Sigmoid colon (tissue), 7 donors: ENCODE measurements at places on chromosomes 1 and 21. TPM values are rescaled to one million over a fixed set of nuclear protein-coding genes. Genes with fewer than 3 reads are reported as not detected.

DNA sequence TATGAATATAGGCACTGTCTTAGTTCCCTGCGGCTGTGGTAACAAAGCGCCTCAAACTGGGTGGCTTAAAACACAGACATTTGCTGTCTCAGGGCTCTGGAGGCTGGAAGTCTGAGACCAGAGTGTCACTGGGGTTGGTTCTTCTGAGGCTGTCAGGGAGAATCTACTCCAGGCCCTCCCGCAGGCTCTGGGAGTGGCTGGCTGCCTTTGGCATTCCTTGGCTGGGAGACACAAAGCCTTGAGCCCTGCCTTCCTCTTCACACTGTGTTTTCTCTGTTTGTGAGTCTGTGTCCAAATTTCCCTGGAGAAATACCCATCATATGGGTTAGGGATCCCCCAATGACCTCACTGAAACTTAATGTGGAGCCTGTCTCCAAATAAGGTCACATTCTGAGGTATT is 38.5 kb downstream of the B3GALT5 start:
- H3K27ac ChIP-seq = no peak overlapping the region
- DNase-seq = no peak
- no peaks in the 10 kb centered on the region for H3K27me3 ChIP-seq

DNA sequence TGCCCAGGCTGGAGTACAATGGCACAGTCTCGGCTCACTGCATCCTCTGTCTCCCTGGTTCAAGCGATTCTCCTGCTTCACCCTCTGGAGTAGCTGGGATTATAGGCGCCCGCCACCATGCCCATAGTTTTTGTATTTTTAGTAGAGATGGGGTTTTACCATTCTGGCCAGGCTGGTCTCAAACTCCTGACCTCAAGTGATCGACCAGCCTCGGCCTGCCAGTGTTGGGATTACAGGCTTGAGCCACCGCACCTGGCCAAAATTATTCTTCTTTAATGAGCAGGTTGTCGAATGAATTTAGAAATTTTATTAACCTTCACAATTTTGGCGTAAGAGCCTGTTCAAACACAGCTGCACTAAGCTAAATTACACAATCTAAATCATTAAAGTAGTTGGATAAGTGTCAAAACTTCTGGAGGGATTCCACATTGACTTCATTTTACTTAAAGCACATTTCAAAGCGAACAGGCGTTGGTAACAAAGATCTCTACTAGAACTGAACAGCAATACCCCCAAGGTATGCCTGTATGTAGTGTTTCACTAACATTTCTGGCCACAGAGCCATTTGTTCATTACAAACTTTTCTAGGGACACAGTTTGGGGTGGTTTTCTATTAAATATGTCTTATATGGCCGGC is 5.2 kb upstream of the CTH start:
- no peaks in the 10 kb centered on the region for H3K27me3 ChIP-seq
- no peaks in the 10 kb centered on the region for H3K4me1 ChIP-seq
- no peak overlapping the region for H3K4me3 ChIP-seq
- no peak for DNase-seq

DNA sequence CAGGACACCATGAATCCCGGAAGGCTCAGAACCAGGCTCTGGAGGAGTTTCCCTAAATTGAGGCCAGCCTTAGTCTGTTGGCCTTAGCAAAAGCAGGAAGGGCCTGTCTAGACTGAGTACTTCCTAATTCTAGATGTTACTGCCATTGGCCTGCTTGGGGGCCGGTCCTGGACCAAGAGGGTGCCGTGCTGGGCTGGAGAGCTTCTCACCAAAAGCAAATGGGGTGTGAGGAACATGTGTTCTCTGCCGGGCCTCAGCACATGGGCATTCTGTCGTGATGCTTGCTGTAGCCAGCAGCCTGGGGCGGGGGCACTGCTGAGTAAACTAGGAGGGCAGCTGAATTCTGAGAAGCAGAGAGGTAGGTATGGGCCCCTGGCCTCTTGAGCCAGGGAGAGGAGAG is 35.7 kb upstream of the MAN1C1 start:
- no peaks in the 10 kb centered on the region for H3K27me3 ChIP-seq
- H3K27ac ChIP-seq = no peak overlapping the region
- no peak for DNase-seq

DNA sequence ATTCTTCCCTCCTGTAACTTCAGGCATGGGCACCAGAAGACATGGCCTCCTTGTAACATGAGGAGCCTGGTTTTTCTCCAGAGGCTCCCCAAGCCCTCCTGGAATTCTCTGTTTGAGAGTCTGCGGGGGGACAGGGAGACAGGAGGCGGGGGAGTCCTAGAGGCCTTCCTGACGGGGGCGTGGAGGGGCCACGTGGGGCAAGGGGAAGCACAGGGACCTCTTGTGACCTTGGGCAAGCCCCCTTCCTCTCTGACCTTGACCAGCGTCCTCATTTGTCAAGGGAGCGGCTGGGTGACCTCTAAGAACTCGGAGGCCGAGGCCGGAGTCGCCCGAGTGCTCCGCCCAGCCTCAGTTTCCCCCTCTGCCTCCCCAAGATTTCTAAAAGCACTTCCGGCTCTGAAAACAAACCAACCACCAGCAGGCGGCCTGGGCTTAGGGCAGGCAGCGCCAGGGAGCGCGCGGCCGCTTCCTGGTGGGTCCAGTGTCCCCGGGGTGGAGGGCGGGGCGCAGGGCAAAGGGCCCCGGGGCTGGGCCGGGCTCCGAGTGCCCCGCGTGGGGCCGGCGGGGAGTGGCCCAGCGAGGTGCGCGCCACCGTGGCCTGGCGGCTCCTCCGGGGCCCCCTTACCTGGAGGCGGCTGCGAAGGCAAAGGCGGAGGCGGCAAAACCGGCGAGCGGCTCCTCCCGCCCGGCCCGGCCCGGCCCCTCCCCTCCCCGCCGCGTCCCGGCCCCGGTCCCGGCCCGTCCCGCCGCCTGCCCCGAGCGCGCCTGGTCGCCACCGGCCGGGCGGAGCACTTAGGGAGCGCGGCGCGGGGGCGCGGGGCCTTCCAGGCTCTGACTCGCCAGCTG is at the start of gene TMCO4:
Gene TMCO4, minus strand, starts transcription at position 687 of the 846 bp plus-strand sequence. CDS start 19,158 bp downstream, outside the sequence.
- no peaks in the 10 kb centered on the region for H3K27me3 ChIP-seq
- H3K27ac ChIP-seq = peak within 1 kb of the TSS; percentile 84
- DNase-seq = peak; percentile 69
- peak within 1 kb of the TSS; percentile 70 for H3K4me3 ChIP-seq
- H3K4me1 ChIP-seq = peaks cover 13% of the 10 kb centered on the region

TMEM201 gene
- 5.6 TPM for total RNA-seq

ADAMTS4 gene
- 78.2 TPM for total RNA-seq
